ENCODE measurements at places on chromosomes 16 and 17.

DNA sequence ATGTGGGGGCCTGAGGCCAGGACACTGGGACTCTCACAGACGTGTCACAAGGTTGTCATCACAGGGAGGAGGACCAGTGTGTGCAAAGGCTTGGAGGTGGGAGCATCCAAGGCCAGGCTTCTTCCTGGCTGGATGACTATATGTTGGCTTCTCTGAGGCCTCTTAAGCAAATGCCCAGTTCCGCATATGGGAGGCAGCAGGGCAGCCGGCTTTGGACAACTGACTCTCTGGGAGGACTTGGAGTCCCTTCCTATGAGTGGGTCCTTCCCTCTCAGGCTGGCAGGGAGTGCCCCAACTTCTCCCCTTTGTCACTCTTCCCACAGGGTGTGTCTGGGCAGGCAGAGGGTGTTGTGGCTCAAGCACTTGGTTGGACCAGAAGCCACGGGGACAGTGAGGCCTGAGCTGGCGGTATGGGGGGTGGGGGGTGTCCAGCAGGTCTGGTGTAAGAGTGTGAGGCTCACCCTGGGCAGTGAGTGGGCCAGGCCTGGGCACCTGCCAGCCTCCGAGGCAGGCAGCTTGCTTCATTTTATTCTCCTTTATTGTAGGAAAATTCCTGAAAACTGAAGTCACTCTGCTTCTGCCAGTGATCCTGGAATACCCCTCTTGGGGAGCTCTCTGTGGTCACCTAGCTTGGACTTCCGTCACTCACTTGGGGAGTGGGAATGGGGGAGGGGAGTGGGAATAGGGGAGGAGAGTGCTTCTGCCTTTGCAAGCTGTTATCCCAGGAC is 14.9 kb downstream of the ADGRG1 start:
- DNase-seq = no peak

DNA sequence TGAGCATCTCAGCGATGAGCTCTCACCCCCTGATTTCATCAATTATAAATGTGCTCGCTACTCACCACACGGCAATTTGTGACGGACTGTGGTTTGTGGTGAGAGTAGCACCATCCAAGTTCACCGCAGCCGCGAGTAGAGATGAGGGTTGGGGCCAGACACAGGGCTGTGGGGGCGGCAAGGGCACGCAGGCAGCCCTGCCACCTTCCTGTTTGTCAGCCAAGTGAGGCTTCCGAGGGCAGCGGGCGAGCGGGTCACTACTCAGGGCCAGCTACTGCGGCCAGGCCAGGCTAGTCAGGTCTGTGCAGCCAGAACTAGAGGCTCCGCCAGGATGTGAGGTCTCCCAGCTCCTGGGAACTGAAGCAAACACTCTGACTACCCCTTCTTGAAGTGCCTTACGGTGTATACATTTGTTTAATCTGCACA is 39.6 kb upstream of the MEOX1 start:
- no peak for DNase-seq

- no peak for DNase-seq
Observed at GRCh38 chr17:79305768-79306423, 231.3 kb downstream of the ENGASE start.

DNA sequence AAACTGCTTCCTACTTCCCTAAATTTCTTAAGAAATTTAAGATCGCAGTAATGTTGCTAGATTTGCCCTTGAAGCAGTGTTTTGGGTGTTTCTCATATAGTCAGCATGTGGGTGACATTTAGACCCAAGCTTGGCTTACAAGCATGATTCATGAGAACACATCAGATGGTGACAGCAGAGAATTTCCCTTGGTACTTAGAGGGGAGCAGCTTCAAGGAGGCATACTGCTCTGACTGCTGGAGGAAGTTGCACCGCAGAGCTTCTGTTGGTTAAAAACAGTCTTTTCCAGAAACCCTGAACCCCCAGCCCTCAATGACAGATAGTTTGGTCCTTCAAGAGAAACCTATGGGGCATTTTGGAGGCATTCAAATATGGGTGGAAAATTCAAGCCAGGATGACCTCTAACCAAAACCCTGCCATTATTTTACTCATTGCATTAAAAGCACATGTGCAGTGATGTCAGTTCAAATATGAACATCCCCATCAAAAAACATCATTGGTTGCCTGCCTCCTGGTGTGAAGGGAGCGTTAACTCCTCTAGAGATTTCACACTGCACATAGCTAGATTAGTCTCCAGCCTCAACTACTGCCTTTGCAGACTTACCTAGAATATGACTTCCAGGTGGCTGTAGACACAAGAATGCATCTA is 201.5 kb upstream of the CACNG5 start:
- no peak for DNase-seq

DNA sequence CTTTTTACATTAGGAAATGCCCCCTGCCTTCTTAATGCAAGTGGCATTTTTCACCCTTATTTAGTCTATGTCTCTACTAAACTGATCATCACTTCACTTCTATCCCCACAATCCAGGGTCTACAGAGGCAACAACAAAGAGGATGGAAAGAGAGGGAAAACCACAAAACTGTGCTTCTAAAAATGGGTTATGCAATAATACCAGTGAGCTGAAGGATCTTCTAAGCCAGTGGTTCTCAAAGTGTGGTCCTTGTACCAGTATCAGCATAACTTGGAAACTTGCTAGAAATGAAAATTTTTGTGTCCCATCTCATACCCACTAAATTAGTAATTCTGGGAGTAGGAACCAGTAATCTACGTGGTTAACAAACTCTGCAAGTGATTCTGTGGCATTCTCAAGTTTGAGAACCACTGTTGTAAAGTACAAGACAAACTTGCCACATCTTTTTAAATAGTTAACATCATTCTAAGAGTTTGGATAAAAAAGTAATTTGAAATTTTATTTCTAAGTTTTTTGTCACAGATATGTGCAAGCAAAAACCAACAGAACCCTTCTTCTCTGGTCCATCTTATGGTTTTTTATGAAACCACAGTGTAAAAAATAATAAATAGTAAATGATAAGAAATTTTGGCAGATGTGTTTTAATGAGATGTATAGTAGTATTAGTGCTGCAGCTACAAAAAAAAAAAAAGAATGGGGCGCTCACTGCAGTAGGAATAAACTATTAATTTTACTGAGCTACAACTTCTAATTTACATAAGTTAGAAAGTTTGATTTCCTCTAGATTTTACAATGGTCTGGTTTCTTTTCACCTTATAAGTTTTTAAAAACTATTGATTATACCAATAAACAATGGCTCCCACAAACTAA is 16.2 kb downstream of the CDC27 start:
- no peak for DNase-seq

DNA sequence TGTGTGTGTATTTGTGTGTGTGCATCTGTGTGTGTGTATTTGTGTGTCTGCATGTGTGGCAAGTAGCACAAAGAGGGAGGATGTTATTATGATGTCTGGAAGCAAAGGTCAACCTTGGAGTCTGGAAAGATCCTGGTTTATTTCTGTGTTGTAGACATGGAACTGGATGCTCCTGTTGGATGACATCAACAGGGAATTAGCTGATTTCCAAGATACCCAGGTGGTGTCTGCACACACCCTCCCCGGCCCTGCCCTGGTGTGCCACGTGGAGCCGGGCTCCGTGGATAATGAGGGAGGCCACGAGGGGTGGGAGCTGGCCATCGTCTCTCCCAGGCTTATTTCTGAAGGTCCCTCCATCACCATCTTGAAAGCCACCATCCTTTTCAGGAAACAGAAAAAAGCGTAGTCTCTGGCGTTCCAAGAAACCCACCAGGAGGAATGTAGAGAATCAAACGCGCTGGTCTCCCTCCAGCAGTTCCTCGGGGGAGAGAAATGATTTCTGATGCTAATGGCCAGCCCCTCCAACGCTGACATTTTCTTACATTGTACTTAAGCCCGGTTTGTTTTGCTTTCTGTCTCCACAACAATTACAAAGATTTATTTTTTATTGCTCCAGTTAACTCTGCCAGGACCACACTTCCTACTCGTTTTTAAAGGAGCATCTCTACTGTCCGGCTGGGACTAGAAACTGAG is 93.3 kb downstream of the FOXL1 start:
- DNase-seq = no peak

DNA sequence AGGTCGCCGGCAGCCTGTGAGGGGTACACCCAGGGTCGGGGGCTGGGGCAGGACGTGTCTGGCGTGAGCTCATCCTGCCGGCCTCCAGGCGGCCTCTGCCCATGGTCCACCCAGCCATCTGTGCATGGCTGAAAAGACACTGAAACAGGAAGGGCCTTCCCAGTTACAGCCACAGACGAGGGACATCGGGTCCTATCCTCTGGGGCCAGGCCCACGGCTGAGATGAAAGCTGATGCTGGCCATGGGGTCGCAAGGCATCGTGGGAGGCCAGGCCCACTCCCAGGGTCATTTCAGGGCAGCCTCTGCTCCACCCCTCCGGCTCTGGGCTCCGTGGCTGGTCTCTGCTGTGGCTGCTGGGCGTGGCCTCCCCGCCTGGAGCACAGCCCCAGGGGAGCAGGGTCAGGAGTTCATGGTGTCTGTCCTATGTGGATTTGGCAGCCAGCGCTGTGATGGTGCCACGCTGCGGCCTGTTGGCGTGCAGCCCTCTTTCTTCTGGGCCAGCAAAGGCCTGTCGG is 16.6 kb upstream of the ATP6V0C start:
- no peak for DNase-seq

GRCh38 chr16:69768666-69769065 is 6.5 kb downstream of the WWP2 start:
- no peak for DNase-seq

DNA sequence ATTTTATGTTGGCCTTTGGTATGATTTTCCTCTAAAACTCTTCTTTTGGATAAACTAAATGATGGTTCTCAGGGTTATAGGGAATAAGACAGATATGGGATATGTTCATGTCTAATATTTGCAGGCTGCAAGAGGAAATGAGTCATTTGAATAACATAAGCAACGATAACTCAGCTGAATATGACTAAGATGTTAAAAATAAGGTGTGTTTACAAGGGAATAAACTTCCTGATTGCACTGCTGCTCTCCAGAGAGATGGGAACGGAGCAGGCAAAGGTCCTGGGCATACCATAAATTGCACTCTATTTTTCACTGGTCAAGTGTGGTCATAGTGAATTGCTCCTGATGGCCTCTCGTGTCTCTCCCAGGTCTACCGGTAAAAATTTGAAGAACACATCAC is 666.2 kb downstream of the TOX3 start:
- DNase-seq = no peak

DNA sequence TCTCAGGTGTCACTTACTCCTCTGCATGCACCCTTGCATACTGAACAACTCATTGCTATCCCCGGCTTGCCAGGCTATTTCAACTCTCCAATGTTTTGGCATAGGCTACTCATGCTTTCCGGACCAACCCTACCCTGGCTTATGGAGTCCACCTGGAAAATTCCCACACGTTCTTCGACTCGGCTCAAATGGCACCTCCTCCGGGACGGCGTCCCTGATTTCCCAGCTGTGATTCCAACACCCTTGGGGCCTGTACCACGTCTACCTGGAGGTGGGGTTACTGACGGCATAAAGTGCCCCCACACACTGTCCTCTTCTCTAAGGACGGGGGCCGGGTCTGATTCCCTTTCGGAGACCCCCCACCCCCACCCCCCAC is 498 bp downstream of the SMYD4 start:
- no peak for DNase-seq

- no peak for DNase-seq
Observed at GRCh38 chr17:9240659-9241370, 219.5 kb downstream of the NTN1 start.

- DNase-seq = no peak
Observed at GRCh38 chr16:5065326-5065725, 430 bp downstream of the C16orf89 start.

- no peak for DNase-seq
Observed at GRCh38 chr17:9332132-9332494, 243.5 kb downstream of the STX8 start.

- DNase-seq = peak; percentile 33
Observed at GRCh38 chr17:49557312-49558024, 18.2 kb upstream of the NXPH3 start.

DNA sequence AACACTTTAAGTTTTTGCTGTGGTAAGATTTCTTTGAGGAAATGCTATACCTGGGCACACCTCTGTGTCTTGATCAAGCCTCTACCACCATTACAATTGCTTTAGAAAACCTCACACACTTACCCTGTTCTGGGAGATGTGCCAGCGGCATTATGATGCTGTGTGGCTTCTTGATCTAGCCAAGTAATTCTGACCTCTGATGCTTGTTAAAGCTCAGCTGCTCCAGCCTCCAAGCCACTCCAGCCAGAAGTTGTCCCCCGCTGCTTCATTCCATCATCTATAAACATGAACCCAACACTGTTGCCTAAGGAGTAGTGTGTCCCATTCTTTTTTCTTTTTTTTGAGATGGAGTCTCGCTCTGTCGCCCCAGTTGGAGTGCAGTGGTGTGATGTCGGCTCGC is 60.1 kb downstream of the CYLD start:
- DNase-seq = no peak

GRCh38 chr17:77441940-77442339 is 301.2 kb downstream of the SEC14L1 start:
- no peak for DNase-seq

DNA sequence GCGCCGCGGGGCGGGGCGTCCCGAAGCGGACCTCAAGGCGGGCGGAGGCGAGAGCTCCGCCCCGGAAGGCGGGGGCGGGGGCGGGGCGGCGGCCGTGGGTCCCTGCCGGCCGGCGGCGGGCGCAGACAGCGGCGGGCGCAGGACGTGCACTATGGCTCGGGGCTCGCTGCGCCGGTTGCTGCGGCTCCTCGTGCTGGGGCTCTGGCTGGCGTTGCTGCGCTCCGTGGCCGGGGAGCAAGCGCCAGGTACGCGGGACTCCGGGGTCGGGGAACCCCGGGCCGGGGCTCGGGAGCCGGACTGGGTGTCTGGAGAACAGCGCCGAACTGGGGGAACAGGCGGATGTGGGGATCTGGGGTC is at the start of gene TNFRSF12A:
TNFRSF12A (plus strand) TSS at position 122 of the 357 bp plus-strand sequence; CDS start at position 152, 30 bp downstream.
- no peak for DNase-seq

Measured in cerebellar nuclear complex (tissue), 1 donor.